ENCODE measurements at places on chromosomes 3 and 15.
A peak's percentile ranks its signal among the peaks of the same experiment; 100 is the strongest.

- peak; percentile 89 for DNase-seq
Measured at GRCh38 chr3:114899186-114899931, 247.7 kb downstream of the ZBTB20 start.

GRCh38 chr15:34341381-34342212 lies 1.3 kb downstream of the NOP10 start:
- DNase-seq = no peak

DNA sequence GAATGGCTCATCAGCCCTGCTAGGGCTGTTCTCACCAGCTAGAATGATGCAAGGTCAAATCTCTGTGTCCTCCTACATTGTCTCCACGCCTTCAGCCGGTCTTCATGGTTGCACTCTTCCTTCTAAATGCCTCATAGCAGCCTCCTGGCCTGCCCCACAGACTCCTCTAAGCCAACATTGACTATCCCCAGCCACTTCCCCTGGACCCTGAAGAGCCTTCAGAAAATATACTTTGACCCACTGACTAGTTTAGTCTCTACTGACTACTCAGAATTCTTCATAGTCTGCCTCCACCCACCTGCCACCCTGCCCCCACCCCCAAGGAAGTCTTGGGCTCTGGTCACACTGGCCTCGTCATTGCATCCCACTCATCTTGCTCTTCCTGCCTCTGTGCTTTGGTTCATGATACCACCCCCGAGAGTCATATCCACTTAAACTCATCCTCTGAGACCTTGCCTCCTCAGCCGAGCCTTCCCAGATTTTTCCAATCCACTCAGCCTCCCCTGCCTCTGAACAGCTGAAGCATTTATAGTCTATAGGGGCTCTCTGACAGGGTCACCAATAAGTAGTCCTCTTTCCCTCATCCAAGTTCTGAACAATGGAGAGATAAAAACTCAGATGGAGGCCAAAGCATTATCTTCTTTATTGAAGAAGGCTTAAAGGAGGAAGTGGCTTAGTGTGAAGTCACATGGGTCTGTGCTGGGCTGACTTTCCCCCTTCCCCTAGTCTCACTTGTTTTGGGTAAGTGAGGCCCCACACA lies 9.5 kb upstream of the DOCK3 start:
- no peak for DNase-seq

DNA sequence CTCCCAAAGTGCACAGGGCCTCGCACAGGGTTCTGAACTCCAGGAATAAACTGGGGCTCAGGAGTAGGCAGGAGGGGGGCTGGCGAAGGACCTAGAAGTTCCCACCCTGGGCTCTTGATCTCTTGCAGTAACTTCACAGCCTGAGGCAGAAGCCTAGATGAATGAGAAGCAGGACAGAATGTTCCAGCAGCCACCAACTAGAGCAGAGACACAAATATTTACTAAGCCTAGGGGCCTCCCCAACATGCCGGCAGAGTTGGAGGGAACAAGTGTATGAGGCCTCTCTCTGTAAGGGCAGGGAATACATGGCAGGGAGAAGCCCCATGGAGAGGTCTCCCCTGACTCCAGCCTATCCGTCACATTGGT lies 25.3 kb upstream of the C15orf39 start:
- no peak for DNase-seq

DNA sequence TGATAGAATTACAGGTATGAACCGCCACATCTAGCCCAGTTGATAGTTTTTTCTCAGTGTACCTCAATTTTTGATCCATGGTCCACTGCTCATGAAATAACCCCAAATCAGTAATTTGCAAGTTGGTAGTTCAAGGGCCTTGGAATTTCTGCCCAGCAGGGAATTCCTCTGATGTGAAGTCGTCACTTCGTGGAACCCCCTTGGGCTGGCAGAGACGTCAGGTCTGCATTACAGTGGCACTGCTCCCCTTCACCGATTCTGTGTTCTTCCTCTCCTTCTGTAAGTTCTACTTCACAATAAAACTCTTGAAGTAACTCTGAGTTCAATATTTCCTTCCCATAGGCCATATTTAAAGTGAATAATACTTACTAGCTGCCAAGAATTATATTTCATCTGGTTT lies 881.0 kb downstream of the OTOL1 start:
- DNase-seq = no peak

GRCh38 chr15:89361451-89362202 lies 27.0 kb upstream of the POLG start:
- DNase-seq = no peak

- DNase-seq = no peak
Measured at GRCh38 chr3:17664923-17665322, 77.5 kb downstream of the TBC1D5 start.

DNA sequence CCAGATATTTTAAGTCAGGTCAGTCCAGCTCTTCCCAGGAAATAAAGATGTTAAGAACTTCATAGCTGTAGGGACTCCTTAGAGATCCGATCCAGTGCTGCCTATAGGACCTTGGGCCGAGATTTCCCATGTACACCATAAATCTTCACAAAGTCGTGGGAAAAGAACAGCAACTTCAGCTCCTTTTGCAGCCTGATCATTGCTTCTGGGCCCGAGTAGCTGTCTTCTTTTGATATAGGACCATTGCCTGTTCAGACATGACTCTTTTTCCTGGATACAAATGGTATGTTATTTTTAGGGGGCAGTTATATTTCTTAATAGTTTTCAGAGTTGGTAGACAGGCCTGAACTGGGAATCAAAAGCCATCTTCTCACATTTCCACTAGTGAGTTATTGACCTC lies 20.5 kb downstream of the IL1RAP start:
- no peak for DNase-seq

DNA sequence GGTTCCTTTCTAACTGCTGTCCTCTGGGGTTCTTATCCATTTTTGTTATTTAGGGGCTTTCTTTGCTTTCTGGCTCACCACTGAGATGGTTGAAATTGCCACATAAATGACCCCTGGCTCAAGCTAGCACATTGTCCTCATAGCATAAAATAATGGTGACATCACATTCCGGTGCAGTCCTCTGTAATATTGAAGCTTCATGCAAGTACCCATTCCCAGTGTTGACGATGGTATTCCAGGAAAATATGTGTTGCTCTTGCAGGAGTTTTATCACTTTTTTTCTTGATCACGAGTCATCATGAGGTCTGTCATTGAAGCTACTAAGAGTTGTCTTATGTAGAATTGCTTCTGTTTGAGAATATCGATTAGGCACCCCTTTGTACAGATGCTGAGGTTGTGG lies 56.1 kb downstream of the CRTC3 start:
- DNase-seq = no peak

GRCh38 chr3:174199696-174200095 lies 659.4 kb upstream of the NAALADL2 start:
- DNase-seq = no peak

DNA sequence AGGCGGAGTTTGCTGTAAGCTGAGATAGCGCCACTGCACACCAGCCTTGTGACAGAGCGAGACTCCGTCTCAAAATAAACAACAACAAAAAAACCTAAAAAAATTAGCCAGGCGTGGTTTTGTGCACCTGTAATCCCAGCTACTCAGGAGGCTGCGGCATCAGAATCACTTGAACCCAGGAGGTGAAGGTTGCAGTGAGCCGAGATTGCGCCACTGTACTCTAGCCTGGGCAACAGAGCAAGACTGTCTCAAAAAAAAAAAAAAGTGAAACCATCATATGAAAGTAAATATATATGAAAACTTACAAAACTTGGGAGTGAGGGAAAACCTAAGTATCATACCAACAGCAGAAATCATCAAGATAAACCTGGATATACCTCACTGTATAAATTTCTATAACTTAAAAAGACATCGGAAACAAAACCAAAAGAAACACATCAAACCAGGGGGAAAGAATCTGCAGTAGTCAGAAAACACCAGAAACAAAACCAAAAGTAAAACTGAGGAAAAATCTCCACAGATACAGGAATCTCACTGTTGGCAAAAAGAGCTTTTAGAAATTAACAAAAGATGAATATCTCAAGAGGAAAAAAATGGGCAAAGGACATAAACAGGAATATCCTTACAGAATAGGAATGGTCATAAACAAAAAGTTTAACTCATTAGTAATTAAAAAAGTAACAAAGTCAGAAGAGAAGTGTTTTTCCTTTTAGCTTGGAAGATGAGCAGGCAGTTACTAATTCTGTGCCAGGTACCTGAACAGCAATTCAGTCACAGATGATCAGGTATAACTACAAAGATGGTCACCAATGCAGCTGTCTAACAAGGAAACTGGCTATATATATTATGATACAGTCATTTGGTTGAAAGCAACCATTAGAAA lies 41.3 kb downstream of the ETV5 start:
- DNase-seq = no peak

DNA sequence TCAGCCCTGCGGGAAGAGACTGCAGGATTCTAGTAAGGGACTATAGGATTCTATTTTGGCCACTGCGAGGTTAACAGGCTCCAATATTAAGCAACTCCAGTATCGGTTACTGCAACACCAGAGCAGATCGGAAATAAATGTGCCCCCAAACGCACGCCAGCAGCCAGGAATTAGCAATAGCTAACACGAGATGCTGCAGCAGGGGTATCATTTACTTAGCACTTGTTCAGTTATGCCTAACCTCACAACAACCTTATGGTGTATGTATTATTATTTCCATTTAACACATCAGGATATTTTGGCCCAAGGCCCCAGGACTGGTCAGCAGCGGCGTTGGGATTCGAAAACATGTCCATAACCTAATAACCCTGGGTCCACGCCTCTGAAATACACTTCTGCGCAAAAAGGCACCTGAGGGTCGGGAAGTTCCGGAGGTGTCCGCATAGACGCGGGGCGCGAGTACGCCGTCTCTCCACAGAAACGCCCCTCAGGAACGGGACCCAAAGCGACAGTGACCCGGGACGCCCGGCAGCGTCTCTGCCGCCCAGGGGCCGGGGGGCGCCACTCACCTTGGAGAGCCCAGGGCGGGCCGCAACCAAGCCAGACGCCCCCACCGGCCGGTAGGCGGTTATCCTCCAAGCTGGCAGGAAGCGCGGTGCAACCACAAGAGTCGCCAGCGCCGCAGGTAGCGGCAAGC lies 681 bp downstream of the PIK3CB start:
- no peak for DNase-seq

DNA sequence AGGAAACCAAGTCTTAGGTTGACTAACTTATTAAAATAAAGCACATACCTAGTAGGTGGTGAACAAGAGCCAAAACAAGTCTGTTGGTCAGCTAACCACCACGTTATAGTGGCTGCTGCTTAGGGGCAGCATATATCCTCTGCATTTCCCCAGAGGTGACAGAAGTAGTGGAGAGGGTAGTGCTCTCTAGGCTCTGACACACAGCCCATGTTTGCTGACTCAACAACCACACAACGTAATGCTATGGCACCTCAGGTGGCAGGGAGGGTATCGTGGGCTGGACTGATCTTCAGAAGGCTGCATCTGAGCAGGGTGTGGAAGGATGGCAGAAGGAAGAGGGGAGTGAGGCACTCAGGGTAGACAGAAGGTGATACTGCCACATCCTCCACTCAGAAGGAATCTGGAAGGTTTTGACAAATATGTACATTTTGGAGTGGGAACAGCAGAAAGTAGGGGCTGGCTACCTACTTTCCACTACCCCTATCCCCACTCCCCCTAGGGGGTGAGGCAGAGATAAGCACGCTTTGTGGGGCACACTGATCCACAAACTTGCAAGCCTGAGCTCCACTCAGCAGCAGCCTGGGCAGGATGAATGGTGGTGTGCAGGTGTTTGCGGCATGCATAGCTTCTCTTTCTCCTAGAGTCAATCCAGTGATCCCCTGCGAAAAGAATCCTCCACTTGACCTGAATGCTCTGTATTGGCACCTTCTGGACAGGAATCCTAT lies 178.1 kb downstream of the RORA start:
- DNase-seq = no peak

DNA sequence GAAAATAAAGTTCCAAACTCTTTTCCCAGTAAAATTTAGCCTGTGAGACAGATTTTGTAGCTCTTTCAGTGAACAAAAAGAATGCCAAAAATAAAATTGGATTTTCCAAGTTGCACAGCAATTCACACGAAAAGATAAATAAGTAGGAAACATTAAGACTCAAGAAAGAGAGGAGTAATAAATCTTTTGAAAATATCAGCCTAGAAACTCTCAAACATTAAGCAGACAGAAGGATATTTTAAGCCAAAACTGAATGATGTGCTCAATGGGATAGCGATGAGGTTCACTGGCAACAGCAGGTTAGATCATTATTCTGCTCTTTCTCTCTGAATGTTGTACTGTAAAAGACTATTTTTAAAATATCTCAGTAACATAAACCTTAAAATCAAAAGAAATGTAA lies 115.0 kb downstream of the STAG1 start:
- no peak for DNase-seq

- no peak for DNase-seq
Measured at GRCh38 chr3:149992416-149993058, 21.8 kb upstream of the PFN2 start.

DNA sequence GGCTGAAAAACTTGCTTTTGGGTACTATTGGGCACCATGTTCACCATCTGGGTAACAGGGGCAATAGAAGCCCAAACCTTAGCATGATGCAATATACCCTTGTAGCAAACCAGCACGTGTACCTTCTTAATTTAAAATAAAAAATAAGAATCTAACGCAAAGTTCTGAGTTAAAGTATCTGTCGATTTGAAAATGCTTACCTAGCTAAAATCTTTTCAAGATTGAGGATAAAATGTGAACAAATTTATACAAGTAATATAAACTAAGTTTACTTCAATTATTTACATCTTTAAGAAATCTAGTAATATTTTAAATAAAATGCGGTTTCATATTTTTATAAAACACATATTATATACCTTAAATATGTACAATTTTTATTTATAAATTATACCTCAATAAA lies 38.1 kb upstream of the IGF2BP2 start:
- DNase-seq = no peak

DNA sequence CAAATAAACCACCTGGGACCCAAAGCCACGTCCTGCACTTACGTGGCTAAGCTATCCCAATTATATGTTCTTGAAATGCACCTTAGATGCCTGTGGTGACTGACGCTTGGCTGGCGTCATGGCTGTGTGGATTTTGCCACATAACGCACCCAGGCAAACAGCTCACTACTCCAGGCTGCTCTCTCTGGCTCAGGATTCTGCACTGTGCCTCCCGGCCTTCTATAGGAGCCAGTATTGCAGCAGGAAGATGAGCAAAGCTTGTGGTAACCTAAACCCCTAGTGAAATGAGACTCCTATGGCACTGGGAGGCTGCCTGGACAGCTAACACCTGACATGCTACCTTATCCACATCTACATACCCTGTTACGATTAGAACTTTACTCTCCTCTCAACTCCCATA lies 179.3 kb downstream of the THRB start:
- DNase-seq = no peak

DNA sequence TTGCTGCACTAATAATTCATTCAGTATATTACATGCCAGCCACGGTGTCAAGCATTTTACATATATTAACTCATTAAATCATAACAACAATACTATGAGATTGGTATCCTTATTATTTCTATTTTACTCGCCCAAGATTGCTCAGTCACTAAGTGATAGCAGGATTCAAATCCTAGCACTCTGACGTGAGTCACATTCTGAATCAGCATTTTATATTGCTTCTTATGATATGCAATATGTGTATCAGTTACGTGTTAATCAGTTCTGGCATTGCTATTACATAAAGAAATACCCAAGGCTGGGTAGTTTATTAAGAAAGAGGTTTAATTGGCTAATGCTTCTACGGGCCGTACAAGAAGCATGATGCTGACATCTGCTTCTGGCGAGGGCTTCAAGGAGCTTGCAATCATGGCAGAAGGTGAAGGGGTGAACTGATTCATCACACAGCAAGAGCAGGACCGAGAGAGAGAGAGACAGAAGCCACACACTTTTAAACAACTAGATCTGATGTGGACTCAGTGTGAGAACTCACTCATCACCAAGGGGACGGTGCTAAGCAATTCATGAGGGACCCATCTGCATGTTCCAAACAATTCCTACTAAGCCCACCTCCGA lies 166.5 kb upstream of the TMCO5A start:
- no peak for DNase-seq

GRCh38 chr3:148087601-148088371 lies 609.9 kb upstream of the AGTR1 start:
- no peak for DNase-seq
